ENCODE measurements at places on chromosomes 6 and 20.
A peak's percentile ranks its signal among the peaks of the same experiment; 100 is the strongest.

- no peak overlapping the region for H3K27ac ChIP-seq
- no peaks in the 10 kb centered on the region for H3K27me3 ChIP-seq
- H3K36me3 ChIP-seq = no peaks in the 10 kb centered on the region
- DNase-seq = no peak
- no peaks in the 10 kb centered on the region for H3K4me1 ChIP-seq
Observed at GRCh38 chr6:74973591-74973990, 232.3 kb downstream of the COL12A1 start.

- no peak overlapping the region for H3K4me3 ChIP-seq
- peaks cover 10% of the 10 kb centered on the region for H3K4me1 ChIP-seq
- no peak overlapping the region for H3K27ac ChIP-seq
Observed at GRCh38 chr6:148807784-148808183, 61.0 kb downstream of the UST start.

- H3K36me3 ChIP-seq = peaks cover 29% of the 10 kb centered on the region
- H3K27ac ChIP-seq = peak overlapping the region; percentile 34
- H3K4me1 ChIP-seq = peaks cover 22% of the 10 kb centered on the region
- H3K4me3 ChIP-seq = no peak overlapping the region
- H3K27me3 ChIP-seq = no peaks in the 10 kb centered on the region
- DNase-seq = no peak
Observed at GRCh38 chr6:37303891-37304503, 46.1 kb upstream of the TMEM217 start.

DNA sequence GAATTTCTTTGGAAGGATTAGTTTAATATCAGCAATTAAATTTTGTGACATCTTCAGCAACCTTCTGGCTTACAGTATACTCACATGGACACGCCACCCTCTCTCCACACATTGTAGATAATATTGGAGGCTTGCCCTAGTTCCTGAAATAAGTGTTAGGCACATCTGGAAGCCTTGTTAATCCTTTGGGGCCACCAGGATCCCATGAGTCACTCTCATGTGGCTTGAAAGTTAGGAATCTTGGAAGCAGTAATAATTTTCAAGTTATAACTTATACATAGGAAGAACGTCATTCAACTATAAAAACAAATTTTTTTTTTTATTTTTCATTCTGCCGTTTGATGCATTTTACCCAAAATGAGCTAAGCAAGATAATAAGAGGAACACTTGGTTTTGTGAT is 20.5 kb downstream of the LAMA4 start:
- no peaks in the 10 kb centered on the region for H3K27me3 ChIP-seq
- peak overlapping the region; percentile 81 for H3K27ac ChIP-seq
- H3K4me1 ChIP-seq = peaks cover 45% of the 10 kb centered on the region
- H3K36me3 ChIP-seq = no peaks in the 10 kb centered on the region

DNA sequence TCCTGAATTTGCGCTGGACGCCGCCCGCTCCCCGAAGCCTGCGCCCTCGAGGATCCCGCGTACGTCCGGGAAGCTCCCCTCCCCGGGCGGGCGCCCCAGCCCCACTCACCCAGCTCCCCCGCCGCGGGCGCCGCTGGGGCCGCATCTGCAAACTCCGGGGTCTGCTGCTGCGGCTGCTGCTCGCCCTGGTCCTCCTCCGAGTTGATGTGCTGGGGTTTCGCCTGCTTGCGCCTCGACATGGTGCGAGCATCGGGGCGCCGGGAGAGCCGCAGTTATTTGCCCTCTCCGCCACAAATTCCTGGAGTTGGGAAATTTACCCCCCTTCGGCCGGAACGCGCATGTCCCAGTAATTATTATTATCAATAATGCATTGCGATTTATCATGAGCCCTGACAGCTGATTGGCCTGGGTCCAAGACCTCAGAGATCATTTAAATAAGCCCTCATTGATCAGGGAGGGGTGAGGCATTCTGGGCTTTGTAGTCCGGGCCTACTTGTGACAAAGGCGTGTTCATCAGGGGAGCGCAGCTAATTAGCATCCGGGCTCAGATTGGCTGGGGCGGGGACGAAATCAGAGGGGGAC is at the start of gene SALL4:
TSS of gene SALL4 (minus strand) at position 352 of the 582 bp plus-strand sequence. CDS start at position 239, 113 bp downstream.
- DNase-seq = no peak
- H3K4me3 ChIP-seq = peak within 1 kb of the TSS; percentile 45

DNA sequence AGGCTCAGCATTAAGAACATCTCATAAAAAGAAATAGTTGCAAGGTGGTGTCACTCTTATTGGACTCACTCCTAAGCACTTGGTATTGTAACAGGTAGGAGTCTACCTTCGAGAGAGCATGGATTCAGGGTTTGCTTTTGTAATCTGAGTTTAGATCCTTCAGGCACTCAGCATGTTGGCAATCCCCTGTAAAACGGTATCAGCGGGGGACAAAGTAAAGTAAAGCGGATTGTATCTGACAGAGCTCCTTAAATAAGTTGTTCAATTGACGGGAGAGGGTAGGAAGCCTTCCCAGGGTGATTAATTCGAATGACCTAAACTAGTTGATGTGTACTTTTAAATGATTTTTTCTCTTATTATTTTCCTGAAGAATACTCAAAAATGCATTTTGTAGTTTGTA is 869.8 kb upstream of the EPHA7 start:
- no peaks in the 10 kb centered on the region for H3K36me3 ChIP-seq
- H3K4me3 ChIP-seq = no peak overlapping the region
- no peak for DNase-seq
- H3K27me3 ChIP-seq = no peaks in the 10 kb centered on the region

GRCh38 chr6:50778696-50779095 is 40.0 kb upstream of the TFAP2B start:
- H3K4me3 ChIP-seq = no peak overlapping the region
- no peaks in the 10 kb centered on the region for H3K4me1 ChIP-seq
- no peak for DNase-seq
- H3K36me3 ChIP-seq = no peaks in the 10 kb centered on the region
- H3K27ac ChIP-seq = no peak overlapping the region

GRCh38 chr6:26477426-26477825 is 19.7 kb downstream of the BTN2A1 start:
- no peak for DNase-seq
- H3K4me1 ChIP-seq = peaks cover 18% of the 10 kb centered on the region
- no peak overlapping the region for H3K4me3 ChIP-seq
- no peaks in the 10 kb centered on the region for H3K36me3 ChIP-seq
- no peaks in the 10 kb centered on the region for H3K27me3 ChIP-seq
- H3K27ac ChIP-seq = no peak overlapping the region

GRCh38 chr6:11552442-11552841 is 14.9 kb downstream of the TMEM170B start:
- no peaks in the 10 kb centered on the region for H3K36me3 ChIP-seq
- H3K27me3 ChIP-seq = no peaks in the 10 kb centered on the region
- H3K27ac ChIP-seq = no peak overlapping the region
- H3K4me3 ChIP-seq = no peak overlapping the region
- H3K4me1 ChIP-seq = no peaks in the 10 kb centered on the region
- DNase-seq = no peak

DNA sequence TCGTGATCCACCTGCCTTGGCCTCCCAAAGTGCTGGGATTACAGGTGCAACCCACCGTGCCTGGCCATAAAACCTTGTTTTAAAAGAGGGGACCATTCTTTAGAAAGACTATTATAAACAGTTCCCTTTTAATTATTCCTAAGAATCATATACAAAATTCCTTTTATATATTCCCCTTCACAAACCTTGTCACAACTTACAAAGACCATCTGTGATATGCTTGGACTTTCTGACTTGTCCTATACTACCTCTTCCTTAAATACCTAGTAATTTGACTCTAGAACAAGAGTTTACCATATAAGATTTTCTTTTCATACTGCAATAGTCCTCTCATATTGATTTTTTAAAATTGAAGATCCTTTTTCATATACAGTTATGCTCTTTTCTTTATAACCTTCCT is 135.8 kb upstream of the PRSS16 start:
- DNase-seq = no peak
- H3K4me3 ChIP-seq = no peak overlapping the region
- H3K36me3 ChIP-seq = no peaks in the 10 kb centered on the region
- H3K27me3 ChIP-seq = peaks cover 11% of the 10 kb centered on the region
- no peak overlapping the region for H3K27ac ChIP-seq

GRCh38 chr20:62445553-62446340 is 18.4 kb upstream of the RBBP8NL start:
- no peaks in the 10 kb centered on the region for H3K36me3 ChIP-seq
- H3K27ac ChIP-seq = no peak overlapping the region
- H3K4me1 ChIP-seq = no peaks in the 10 kb centered on the region
- no peak for DNase-seq
- H3K4me3 ChIP-seq = no peak overlapping the region

GRCh38 chr20:41165001-41165882 is 27.9 kb downstream of the PLCG1 start:
- DNase-seq = peak; percentile 48
- peaks cover 8% of the 10 kb centered on the region for H3K4me1 ChIP-seq
- no peak overlapping the region for H3K27ac ChIP-seq
- no peaks in the 10 kb centered on the region for H3K27me3 ChIP-seq
- H3K4me3 ChIP-seq = no peak overlapping the region

GRCh38 chr20:57065646-57066045 is 200.8 kb downstream of the BMP7 start:
- H3K4me3 ChIP-seq = no peak overlapping the region
- no peak overlapping the region for H3K27ac ChIP-seq
- peaks cover 49% of the 10 kb centered on the region for H3K27me3 ChIP-seq
- no peaks in the 10 kb centered on the region for H3K36me3 ChIP-seq

GRCh38 chr6:134630508-134631121 is 312.7 kb upstream of the SGK1 start:
- no peak for DNase-seq
- peaks cover 15% of the 10 kb centered on the region for H3K4me1 ChIP-seq

GRCh38 chr6:934686-935085 is 241.7 kb upstream of the EXOC2 start:
- no peaks in the 10 kb centered on the region for H3K4me1 ChIP-seq
- DNase-seq = no peak
- H3K4me3 ChIP-seq = no peak overlapping the region
- no peak overlapping the region for H3K27ac ChIP-seq

GRCh38 chr20:45888681-45889080 is 1.3 kb upstream of the SPATA25 start:
- no peaks in the 10 kb centered on the region for H3K27me3 ChIP-seq
- no peak overlapping the region for H3K4me3 ChIP-seq
- H3K36me3 ChIP-seq = peaks cover 35% of the 10 kb centered on the region
- peaks cover 38% of the 10 kb centered on the region for H3K4me1 ChIP-seq

GRCh38 chr6:156250593-156250992 is 526.6 kb upstream of the ARID1B start:
- no peak overlapping the region for H3K27ac ChIP-seq
- H3K4me1 ChIP-seq = no peaks in the 10 kb centered on the region
- H3K36me3 ChIP-seq = no peaks in the 10 kb centered on the region
- no peak for DNase-seq

DNA sequence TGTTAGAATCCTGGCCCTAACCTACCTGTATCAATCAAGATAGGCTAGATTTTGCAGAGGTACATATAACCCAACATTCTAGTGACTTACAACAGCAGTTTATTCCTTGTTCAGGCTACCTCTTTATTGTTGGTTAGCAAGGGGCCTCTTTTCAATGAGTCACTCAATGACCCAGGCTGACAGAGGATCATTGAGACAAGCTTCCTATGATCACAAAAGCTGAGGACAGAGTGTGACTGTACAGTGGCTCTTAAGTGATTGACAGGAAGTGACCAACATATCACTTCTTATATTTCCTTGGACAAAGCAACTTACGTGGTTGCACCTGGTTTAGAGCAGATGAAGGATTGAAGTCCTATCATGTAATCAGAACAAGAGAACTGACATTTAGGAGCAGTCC is 740.9 kb downstream of the FRK start:
- H3K4me3 ChIP-seq = no peak overlapping the region
- H3K27me3 ChIP-seq = no peaks in the 10 kb centered on the region
- no peak for DNase-seq
- H3K4me1 ChIP-seq = no peaks in the 10 kb centered on the region

GRCh38 chr20:5402903-5403531 is 86.3 kb upstream of the PROKR2 start:
- no peak overlapping the region for H3K4me3 ChIP-seq
- no peaks in the 10 kb centered on the region for H3K27me3 ChIP-seq
- H3K36me3 ChIP-seq = no peaks in the 10 kb centered on the region
- no peak for DNase-seq

DNA sequence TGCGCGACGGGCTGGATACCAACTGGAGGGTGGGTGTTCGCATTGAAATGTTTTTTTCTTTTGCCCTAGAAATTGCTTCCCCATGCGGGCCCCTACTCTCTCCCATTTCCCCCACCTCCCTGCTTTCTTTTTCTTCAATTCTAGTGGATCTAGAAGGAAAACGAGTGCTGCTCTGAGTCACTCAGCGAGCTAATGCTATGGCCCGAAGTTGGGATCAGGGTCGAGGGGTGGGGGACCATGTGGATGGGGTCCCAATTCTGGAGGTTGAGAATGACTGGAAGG is 71.5 kb downstream of the SOX4 start:
- H3K4me3 ChIP-seq = peak overlapping the region; percentile 56
- H3K4me1 ChIP-seq = peaks cover 35% of the 10 kb centered on the region
- H3K36me3 ChIP-seq = no peaks in the 10 kb centered on the region
- no peak for DNase-seq
- peaks cover 49% of the 10 kb centered on the region for H3K27me3 ChIP-seq

DNA sequence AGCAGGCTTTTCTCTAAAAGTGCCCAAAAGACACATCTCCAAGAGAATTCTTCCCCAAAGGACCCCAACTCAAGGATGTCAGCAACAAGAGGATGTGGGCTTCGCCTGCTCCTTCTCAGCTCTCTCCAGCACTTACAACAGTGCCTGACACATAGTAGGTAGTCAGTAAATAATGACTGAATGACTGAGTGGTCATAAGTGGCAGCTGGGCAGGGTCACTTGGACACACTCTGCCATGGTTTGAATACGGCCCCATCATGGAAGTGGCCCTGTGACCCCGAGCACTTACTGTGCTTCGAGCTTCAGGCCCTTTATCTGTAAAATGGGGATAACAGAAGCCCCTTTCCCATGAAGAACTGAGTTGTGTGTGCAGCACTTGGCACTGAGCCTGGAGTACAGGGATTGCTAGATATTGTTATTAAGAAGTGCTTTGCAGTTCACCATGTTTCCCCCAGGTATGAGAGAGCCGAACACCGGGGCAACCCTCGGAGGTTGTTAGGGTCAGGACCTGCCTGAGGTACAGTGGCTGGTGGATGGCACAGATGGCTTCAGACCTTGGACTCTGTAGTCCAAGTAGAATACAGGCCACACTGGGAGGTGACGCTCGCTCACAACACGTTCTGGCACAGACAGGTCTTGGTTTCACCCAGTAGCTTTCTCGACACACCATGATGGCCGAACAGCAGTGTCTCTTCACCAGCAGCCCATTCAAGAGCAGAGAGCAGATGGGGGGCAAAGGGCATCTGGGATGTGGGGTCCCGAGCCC is 56.0 kb downstream of the NOL4L start:
- H3K4me1 ChIP-seq = peaks cover 19% of the 10 kb centered on the region
- no peak overlapping the region for H3K4me3 ChIP-seq
- DNase-seq = no peak
- H3K36me3 ChIP-seq = no peaks in the 10 kb centered on the region
- H3K27me3 ChIP-seq = peaks cover 17% of the 10 kb centered on the region
